ENCODE measurements at places on chromosomes 13 and 19.

GRCh38 chr19:588093-588740 is 1.5 kb upstream of the HCN2 start:
- no peak for DNase-seq

DNA sequence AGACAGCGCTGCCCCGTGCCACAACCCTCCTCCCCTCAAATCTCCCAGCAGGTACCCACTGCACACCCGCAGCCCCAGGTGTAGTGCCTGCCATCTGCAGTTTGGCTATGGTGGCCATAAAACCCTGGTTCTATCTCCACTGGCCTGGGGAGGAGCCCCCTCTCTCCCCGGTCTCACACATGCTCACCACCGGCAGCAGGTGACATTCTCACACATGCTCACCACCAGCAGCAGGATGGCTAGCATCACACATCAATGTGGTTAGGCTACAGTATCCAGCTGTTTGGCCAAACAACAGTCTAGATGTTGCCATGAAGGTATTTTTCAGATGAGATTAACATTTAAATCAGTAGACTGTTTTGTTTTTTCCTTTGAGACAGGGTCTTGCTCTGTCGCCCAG is 31.1 kb downstream of the ELL start:
- no peak for DNase-seq

- DNase-seq: no peak
Observed at GRCh38 chr13:59771272-59771671, 392.5 kb downstream of the DIAPH3 start.

- no peak for DNase-seq
Observed at GRCh38 chr19:30865511-30865910, 483.7 kb downstream of the TSHZ3 start.

GRCh38 chr19:12665281-12665573 is 1.3 kb downstream of the MAN2B1 start:
- DNase-seq: no peak

GRCh38 chr13:96795670-96796069 is 198.6 kb downstream of the OXGR1 start:
- DNase-seq: no peak

GRCh38 chr13:39602277-39602613 is 748 bp downstream of the LHFPL6 start:
- no peak for DNase-seq

GRCh38 chr19:1355568-1356507 is 27.9 kb upstream of the NDUFS7 start:
- DNase-seq: no peak

DNA sequence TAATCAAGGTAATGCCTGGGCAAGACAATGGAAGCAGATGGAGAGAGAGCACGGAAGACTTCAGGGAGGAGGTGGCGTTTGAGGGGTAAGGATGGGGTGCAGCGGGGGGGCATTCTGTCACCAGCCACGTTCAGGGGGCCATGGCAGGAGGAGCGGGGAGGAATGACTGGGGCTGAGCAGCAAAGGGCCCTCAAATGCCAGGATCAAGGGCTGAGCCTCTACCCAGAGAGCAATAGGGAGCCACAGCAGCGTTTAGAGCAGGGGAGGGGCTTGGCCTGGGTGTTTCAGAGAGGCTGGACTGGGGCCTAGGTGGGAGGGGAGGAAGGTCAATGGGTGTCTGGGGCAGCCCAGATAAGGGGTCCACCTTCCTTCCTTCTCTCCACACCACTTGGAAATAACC is 44.3 kb downstream of the CELF5 start:
- DNase-seq: no peak

- no peak for DNase-seq
Observed at GRCh38 chr13:46342538-46342937, 44.5 kb downstream of the RUBCNL start.

GRCh38 chr19:4970558-4971423 is 1.9 kb downstream of the KDM4B start:
- DNase-seq: no peak

GRCh38 chr13:102295316-102296048 is 106.4 kb downstream of the FGF14 start:
- DNase-seq: no peak

DNA sequence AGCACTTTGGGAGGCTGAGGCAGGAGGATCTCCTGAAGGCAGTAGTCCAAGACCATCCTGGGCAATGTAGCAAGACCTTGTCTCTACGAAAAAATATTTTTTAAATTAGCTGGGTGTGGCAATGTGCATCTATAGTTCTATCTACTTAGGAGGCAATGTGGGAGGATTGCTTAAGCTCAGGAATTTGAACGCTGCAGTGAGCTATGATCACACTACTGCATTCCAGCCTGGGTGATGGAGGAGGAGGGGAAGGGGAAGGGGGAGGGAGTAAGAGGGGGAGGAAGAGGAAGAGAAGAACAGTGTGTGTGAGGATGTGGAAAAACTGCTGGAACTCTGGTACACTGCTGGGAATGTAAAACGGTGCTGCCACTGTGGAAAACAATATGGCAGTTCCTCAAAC is 9.2 kb upstream of the CLIP3 start:
- DNase-seq: no peak

DNA sequence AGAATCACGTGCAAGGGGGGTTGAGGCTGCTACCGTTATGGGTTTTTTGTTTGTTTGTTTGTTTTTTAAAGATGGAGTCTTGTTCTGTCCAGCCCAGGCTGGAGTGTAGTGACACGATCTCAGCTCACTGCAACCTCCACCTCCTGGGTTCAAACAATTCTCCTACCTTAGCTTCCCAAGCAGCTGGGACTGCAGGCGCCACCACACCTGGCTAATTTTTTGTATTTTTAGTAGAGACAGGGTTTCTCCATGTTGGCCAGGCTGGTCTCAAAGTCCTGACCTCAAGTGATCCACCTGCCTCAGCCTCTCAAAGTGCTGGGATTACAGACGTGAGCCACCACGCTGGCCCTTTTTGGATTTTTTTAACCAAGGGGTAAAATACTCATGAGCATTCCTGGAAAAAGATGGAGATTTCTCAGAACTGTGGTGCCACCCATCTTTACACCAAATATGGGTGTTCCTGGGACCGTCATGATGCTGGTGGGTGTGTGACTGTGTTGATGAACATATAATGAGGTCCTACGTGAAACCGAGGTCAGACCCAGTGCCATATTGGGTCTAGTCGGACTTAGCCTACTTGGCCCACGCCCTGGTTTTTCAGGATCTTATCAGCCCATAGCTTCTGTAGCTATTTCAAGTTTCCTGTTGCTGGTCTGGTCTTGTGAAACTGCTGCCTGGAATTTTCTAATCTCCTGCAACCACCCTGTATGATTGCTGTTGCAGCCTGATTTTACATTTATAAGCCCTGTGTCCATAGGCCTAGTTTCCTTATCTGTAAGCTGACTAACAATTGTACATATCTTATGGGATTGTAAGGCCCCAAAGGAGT is 6.2 kb downstream of the PPP1R15A start:
- no peak for DNase-seq

- DNase-seq: no peak
Observed at GRCh38 chr19:5269926-5270325, 70.7 kb downstream of the PTPRS start.

DNA sequence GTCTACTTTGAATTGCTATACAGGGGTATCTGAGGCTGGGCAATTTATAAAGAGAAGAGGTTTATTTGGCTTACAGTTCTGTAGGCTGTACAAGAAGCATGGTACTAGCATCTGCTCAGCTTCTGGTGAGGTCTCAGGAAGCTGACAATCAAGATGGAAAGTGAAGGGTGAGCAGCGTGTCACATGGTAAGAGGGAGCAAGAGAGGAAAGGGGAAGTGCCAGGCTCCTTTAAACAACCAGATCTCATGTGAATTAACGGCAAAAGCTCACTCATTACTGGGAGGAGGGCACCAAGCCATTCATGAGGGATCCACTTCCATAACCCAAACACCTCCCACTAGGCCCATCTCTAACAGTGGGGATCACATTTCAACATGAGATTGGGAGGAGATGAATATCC is 222.4 kb downstream of the TDRD3 start:
- DNase-seq: no peak

GRCh38 chr19:23286477-23286876 is 36.3 kb upstream of the ZNF724 start:
- DNase-seq: no peak

GRCh38 chr13:33252135-33252534 is 33.4 kb downstream of the STARD13 start:
- DNase-seq: no peak

GRCh38 chr19:18427080-18427742 is 8.0 kb downstream of the SSBP4 start:
- no peak for DNase-seq

GRCh38 chr13:51550151-51550550 is 34.1 kb upstream of the WDFY2 start:
- DNase-seq: no peak

- no peak for DNase-seq
Observed at GRCh38 chr19:39518975-39519374, 4.0 kb downstream of the SELENOV start.

GRCh38 chr19:13684021-13684420 is 80.3 kb upstream of the MRI1 start:
- no peak for DNase-seq

Measured in urinary bladder (tissue), 4 donors.